Stimulated activated CD4-positive, alpha-beta T cell treated with anti-CD3 and anti-CD28 coated beads, TNF-alpha, amount 100 ng/mL, for 1 hour (primary cell): ENCODE measurements at places on chromosomes 12 and 14.

DNA sequence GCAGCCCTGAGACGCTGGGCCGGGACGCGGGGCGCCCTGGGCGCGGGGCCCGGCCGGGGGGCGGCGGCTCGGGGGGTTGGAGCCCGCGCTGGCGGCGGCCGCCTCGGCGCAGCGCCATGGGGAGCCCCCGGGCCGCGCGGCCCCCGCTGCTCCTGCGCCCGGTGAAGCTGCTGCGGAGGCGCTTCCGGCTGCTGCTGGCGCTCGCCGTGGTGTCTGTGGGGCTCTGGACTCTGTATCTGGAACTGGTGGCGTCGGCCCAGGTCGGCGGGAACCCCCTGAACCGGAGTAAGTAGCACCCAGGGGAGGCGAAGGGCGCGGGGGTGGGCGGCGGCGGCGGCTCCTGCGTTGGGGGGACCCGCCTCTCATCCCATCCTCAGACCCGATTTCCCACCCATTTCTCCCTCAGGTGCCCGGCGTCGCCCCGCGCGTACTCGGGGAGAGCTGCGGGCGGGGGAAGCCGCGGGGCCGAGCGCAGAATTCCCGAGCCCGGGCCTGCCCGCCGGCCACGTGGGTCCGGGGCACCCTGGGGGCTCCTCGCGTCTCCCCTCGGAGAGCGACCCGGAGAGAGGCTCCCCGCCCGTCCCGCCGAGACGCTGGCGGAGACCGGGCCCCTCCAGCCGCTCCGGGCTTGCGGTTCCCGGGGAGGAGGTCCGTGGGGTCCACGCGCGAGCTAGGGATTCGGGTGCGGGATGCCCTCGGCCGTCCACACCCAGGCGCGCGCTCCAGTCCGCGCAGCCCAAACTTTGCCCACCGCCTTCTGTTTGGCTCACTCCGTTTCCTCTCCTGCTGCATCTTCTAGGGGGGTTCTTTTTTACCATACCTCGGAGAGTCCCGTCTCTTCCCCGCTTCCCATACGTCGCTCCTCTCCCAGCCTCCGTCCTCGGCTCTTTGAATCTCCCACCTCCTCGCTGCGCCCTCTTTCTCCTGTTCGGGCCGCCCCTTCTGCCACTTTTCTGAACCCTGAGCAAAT lies 807 bp downstream of the B4GALNT3 start:
- no peak for DNase-seq

DNA sequence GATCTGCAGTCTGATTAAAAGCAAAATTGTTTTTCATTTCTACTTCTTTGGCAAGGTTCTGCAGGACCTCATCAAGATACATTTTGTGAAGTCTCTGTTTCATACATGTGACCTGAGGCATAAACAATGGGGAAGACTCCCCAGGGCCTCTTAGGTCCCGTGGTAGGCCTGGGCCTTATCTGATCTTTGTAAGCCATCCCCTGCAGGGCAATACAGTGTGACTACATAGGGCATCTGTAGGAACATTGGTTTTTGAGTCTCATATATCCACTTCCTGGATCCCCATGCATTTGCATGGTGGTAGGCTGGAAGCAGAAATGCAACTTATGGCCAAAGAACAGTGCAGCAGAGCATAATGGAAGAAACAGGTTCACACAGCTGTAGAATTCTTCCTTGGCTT lies 6.0 kb downstream of the FAR2 start:
- DNase-seq, result no peak

- DNase-seq, result no peak
These were observed 419 bp upstream of the ATXN7L3B start for GRCh38 chr12:74537126-74537706.

GRCh38 chr14:20631880-20632389 lies 9.6 kb downstream of the OR6S1 start:
- no peak for DNase-seq

DNA sequence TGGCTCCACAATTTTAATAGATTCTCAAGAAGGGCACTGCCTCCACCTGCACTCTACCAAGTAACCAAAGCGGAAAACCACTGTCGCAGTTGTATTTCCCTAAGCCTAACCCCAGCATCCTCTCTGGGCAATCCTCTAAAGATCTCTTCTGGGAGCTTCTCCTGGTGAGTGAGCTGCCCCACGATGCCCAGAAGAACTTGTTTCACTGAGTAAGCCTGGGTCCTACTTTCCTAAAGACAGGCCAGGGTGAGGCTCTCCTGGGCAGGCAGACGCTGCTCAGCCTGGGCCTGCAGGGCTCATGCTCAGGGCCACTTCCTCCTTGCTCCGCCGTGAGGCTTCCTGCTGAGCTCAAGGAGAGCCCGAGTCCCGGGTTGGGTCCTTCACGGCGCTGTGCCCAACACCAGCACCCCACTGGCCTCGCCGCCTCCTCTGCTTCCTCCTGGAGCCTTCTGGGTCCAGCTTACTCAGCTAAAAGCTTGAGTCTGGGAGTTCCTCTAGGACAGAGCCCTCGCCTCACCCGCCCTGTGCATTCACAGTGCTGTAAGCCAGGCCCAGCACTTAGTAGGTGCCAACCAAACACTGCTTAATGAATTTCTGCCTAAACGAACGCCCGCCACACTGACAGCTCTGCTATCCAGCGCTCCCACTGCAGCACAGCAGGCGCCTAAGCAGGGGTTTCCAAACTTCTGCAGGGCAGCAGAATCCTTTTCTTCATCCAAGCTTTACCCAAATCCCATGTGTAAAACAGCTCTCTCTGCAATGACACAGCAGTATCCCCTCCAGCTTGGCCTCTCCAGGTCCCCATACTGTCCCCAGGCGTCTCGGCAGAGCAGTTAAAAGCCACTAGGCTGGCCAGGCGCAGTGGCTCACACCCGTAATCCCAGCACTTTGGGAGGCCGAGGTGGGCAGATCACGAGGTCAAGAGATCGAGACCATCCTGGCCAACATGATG lies 5.7 kb downstream of the RAB35 start:
- peak; percentile 21 for DNase-seq

GRCh38 chr14:84095681-84096080 lies 1434.3 kb upstream of the FLRT2 start:
- no peak for DNase-seq

DNA sequence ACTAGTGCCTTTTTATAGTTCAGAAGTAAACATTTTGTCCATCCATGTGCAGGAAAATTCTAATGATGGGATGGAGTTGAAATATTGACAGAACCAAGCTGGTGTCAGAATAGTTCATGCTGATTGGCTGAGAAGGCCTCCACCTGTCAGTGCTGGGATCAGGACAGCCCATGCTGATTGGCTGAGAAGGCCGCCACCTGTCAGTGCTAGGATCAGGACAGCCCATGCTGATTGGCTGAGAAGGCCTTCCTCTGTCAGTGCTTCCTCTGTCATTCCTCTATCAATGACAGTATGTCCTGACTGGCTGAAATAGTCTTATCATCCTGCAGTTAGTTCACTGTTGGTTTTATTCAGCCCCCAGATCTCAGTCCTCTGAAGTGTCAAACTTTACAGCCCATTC lies 95.7 kb downstream of the PPP2R5C start:
- no peak for DNase-seq

GRCh38 chr12:95096852-95097251 lies 23.4 kb upstream of the NR2C1 start:
- no peak for DNase-seq

DNA sequence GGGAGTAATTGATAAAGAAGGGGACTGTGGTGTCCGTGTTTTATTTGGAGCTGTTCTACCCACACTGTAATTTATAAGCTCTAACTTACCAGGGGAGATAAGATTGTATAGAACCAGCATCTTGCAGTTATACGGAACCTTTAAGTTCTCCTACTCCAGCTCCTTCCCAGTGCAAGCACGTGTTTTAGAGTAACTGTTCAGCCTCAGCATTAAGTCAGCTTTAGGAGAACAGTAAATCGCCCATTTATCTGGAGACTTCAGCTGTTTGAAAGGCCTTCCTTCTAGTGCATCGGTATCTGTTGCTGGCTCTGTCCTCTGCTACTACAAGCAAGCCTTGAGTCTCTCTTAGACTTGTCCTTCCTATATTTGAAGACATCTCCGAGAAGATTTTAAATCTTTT lies 95.6 kb downstream of the ETV6 start:
- no peak for DNase-seq

GRCh38 chr12:23750923-23751322 lies 198.5 kb downstream of the SOX5 start:
- no peak for DNase-seq

GRCh38 chr14:26199590-26200370 lies 398.1 kb downstream of the NOVA1 start:
- DNase-seq, result no peak

DNA sequence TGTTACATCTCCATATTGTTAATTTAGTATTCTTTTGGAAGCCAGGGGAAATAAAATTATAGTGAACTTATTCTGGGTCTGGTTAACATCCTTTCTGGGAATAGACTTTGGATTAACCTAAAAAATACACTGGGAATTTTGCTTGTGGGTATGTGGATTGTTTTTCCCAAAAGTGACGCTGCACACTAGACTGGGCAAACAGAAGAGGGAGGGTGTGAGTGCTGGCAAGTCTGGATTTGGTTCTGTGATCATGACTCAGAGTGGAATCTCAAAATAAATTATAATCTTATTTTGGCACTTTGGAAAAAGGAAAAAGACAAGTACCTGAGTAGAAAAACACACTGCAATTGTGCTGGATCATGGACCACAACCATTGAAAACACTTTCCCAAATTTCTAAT lies 15.2 kb upstream of the LUM start:
- DNase-seq, result no peak

GRCh38 chr14:20387576-20387975 lies 25.7 kb downstream of the TEP1 start:
- DNase-seq, result no peak
